NCI-H1105 (cell line): ENCODE measurements at places on chromosomes 3 and 15.

- no peak for DNase-seq
Measured at GRCh38 chr3:148998297-148998696, 7.0 kb downstream of the GYG1 start.

- DNase-seq = no peak
Measured at GRCh38 chr3:69930564-69930963, 69.0 kb upstream of the SAMMSON start.

- DNase-seq = peak; percentile 45
Measured at GRCh38 chr3:78645628-78646310, 1122.0 kb downstream of the ROBO1 start.

GRCh38 chr3:75894234-75894633, 108.9 kb upstream of the ZNF717 start:
- no peak for DNase-seq

GRCh38 chr15:24054547-24055245, 367.6 kb upstream of the NDN start:
- no peak for DNase-seq

- DNase-seq = no peak
Measured at GRCh38 chr15:89826671-89827655, 12.3 kb upstream of the ANPEP start.

- DNase-seq = no peak
Measured at GRCh38 chr15:51343466-51343865, 2.0 kb downstream of the GLDN start.

DNA sequence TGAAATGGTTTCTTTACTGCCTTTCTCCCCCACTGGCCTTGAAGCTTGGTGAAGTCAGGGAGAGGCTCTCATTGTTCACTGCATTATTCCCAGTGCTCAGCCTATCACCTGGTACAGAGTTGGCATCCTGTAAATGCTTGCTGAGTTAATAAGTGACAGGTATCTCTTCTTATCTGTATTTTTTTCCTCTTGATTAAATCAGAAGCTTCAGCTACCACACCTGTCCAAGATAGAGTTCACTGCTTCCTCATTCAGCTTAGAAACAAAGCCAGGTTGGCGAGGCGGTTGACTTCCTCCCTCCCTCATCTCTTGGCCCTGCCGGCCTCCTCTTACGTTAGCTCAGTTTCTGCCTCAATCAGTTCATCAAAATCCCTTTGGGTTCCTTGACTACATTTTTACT, 142.8 kb downstream of the LIPC start:
- DNase-seq = no peak

GRCh38 chr15:52331490-52332240, 36.1 kb upstream of the MYO5C start:
- no peak for DNase-seq

DNA sequence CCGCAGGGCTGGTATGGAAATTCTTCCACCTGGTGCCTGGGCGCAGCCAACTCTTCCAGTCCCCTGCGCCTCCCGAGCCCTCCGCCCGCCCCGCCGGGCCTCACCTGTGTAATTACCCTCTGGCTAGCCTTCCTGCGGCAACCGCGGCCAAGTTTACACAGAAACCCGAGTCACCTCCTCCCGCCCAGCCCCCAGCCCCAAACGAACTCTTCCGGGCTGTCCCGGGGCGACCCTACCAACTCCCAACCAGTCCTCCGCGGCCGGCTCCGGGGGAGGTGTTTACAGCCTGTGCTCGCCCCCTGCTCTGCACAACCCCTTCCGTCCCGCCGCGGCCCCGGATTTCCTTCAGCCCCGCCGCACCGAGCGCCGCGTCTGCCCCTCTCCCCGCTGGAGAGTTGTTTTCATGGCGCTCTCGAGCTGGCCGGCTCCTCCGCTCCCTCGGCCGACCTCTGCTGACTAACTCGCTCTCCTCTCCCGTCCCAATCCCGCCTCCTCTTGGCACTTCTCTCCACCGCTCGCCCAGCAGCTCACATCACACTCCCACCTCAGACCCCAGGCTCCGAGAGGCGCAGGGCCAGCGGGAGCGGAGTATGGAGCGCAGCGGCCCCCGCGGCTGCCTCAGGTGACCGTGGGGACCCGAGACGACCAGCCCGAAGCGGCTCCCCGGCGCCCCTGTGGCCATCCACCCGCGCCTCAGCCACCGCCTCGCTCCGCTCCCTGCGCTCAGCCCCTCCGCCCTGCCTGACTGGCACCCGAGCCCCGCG, 538 bp downstream of the ATOSA start:
- peak; percentile 29 for DNase-seq
